ENCODE measurements at places on chromosomes 12 and 14.
A peak's percentile ranks its signal among the peaks of the same experiment; 100 is the strongest.

GRCh38 chr12:2338991-2339431, 286.2 kb downstream of the CACNA1C start:
- DNase-seq, result no peak

- DNase-seq, result no peak
Observed at GRCh38 chr12:2023365-2023764, 19.1 kb upstream of the DCP1B start.

DNA sequence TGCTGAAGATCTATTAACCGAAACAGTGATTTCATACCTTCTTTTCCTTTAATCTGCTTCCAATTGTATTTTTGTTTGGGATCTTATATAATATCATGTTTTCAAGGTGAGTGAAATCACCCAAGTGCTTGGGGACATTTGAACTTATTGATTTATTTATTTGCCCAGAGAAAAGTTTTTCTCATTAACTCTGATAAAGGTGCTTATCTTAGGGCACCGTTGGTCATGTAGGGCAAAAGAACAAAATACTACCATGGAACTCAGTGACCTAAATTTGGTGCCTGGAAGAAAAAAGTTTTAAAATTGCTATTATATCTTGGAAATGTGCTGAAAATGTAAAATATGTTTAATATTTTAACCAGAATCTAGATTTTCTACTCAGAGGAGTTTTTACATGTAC, 207.4 kb upstream of the NPAS3 start:
- no peak for DNase-seq

DNA sequence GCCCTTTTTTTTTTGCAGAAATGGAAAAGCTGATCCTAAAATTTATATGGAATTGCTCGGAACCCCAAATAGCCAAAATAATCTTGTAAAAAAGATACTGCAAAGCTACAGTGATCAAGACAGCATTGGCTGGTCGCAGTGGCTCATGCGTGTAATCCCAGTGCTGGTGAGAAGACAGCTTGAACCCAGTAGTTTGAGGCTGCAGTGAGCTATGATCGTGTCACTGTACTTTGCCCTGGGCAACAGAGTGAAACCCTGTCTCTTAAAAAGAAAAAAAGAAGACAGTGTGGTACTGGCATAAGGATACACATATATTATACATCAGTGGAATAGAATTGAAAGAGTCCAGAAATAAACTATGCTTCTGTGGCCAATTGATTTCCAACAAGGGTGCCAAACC, 5.4 kb downstream of the ITGB7 start:
- no peak for DNase-seq

DNA sequence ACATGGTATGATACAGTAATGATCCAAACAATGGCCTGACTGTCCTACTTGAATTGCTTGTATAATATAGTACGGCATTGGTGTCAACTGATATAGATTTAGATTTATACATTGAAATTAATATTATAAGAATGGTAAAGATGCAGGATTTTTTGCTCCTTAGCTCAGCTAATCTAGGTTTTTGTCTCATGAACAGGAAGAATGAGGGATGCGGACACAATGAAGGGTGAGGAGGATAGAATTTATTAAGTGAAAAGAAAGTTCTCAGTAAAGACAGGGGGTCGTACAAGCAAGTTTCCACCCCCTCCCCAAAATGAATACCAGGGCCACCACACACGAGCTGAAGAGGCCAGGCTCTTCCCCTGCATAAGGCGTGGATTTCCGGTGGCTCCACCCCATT, 96.1 kb downstream of the KCNA5 start:
- DNase-seq, result no peak

- no peak for DNase-seq
Observed at GRCh38 chr14:68775614-68776126, 17.2 kb downstream of the ZFP36L1 start.

DNA sequence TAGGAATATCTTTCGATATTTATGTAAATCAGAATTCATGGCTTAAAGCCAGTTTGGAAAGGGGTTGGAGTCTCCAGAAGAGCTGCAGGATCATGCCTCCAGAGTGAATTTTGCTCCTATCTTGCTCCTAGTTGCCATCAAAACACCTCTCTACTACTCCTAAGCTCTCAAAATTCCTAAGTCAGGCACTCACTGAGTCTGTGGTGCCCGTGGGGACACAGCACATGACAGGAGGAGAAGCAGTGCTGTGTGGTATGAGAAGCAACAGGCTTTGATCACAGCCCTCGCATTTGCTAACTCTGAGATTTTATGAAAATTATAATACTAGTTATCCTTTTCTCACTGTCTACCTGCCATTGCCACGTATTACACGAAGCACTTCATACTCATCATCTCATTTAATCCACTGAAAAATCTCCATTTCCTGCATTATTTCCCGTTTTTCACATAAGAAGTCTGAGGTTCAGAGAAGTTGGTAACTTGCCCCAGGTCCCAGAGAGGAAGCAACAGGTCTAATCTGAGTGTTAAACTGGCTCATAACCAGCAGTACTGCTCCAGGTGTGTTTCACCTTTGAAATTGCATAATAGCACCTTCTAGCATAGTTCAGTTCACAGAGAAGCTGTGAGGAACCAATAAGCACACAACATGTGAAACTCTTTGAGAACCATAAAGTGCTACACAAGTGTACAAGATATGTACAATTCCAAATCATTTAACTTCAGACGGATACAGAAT, 33.1 kb upstream of the SLC35F4 start:
- DNase-seq, result no peak

GRCh38 chr14:36556811-36557433, 25.5 kb downstream of the NKX2-8 start:
- peak; percentile 19 for DNase-seq

GRCh38 chr14:61475316-61475715, 153.9 kb downstream of the PRKCH start:
- peak; percentile 54 for DNase-seq

Measured in activated CD4-positive, alpha-beta T cell treated with anti-CD3 and anti-CD28 coated beads, Interleukin-2, amount 10 ng/mL, durations not matched to agents 7 days and 5 days (primary cell).